COLO829 (cell line): ENCODE measurements at places on chromosomes 3 and 15.

- DNase-seq, result no peak
Measured at GRCh38 chr3:11351451-11351850, 79.3 kb downstream of the ATG7 start.

GRCh38 chr15:39361497-39361896 is 219.4 kb upstream of the THBS1 start:
- DNase-seq, result no peak

DNA sequence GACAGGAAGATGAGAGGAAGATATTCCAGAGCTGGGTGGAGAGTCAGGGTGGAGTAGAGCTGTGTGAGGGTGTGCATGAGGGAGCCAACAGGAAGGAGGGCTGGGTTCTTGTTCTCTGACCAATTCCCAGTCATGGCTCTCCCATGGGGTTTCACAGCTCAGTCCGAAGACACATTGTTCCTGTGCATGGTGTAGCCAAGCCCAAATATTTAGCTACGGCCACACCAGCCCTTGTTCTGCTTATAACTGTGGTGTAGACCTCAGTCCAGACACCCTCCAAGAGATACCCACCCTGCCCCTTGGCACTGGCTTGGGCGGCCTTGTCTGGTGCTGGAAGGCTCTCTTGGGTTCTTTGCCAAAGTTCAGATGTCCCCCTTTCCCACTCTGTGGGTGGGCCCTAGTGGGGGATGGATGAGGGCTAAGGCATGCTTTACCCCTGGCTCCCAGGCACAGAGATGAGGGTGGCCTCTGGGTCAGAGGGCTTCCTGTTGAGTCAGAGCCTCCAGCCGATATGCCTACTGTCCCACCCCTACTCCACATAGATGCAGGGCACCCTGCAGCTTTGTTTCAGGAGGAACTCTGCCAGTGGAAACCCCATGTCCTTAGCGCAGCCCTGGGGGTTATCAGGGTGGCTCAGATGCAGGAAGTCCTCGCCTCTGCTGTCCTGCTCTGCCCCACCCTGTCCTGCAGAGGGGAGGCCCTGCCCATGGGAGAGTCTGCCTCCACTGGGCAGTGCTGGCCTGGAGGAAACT is 271.2 kb upstream of the CTDSPL start:
- DNase-seq, result no peak

- DNase-seq, result no peak
Measured at GRCh38 chr3:170631755-170632488, 46.0 kb upstream of the SLC7A14 start.

- no peak for DNase-seq
Measured at GRCh38 chr3:127844326-127844942, 22.1 kb upstream of the MGLL start.

- DNase-seq, result no peak
Measured at GRCh38 chr3:84960581-84960980, 1.8 kb downstream of the CADM2 start.

DNA sequence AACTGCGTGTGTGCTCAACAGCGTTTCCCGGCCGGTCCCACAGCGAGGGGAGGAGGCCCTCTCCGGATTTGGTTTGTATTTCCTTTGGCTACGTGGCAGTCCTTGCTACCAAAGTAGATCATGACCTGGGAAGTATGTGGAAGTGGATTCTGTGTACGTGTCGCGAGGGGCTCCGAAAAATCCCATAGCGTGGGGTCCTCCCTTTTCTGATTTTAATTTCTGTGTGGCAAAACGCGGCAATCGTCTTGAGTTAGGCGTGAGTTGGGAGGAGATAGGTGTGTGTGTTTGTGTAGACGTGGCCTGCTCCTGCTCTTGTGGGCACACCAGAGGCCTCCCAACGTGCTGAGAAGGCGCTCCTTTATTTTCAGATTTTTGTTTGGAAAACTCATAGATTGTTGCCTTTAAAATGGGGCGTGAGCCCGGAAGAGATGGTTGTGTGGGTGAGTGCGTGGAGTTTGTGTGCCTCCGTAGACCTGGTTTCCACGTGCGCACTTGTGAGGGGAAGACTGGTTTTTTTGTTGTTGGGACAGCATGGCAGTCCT is 1.2 kb downstream of the TRIM71 start:
- no peak for DNase-seq

DNA sequence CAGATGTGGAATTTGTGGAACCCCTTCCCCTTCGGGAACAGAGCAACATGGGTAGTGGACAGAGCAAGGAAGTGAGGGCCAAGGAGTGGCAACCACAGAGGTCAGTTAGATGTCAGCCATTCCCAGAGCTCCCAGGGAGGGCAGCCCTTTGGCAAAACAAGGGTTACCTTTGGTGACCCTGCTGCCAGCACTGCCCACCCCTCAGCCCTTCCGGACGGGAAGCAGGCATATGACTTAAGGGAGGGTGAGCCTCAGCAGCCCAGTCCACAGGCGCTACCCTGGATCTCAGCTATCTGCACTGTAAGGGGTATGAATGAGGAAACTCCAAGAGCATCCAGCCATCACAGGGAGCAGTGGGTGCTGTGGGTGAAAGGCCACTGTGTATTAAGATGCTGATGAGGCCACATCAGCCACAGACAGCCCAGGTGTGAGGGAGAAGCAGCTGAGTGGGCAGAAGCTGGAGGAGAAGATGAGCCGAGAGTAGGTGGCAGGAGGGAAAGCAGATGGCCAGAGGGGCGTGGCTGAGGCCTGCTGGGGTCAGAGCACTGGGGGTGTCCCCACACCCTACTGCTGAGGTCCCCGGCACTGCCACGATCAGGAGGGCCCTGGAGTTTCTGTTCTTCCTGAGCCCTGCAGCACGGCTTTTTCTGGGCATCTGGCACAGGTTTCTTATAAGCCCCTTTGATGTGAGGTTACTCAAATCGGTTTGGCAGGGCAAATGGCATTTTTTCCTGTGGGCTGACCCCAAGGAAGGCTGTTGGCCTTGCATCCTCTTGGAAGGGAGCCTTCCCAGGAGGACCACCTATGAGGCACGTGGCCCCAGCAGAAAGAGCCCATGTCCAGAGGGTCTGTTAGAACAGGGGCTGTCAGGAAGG is 6.2 kb downstream of the PLA2G4D start:
- no peak for DNase-seq

DNA sequence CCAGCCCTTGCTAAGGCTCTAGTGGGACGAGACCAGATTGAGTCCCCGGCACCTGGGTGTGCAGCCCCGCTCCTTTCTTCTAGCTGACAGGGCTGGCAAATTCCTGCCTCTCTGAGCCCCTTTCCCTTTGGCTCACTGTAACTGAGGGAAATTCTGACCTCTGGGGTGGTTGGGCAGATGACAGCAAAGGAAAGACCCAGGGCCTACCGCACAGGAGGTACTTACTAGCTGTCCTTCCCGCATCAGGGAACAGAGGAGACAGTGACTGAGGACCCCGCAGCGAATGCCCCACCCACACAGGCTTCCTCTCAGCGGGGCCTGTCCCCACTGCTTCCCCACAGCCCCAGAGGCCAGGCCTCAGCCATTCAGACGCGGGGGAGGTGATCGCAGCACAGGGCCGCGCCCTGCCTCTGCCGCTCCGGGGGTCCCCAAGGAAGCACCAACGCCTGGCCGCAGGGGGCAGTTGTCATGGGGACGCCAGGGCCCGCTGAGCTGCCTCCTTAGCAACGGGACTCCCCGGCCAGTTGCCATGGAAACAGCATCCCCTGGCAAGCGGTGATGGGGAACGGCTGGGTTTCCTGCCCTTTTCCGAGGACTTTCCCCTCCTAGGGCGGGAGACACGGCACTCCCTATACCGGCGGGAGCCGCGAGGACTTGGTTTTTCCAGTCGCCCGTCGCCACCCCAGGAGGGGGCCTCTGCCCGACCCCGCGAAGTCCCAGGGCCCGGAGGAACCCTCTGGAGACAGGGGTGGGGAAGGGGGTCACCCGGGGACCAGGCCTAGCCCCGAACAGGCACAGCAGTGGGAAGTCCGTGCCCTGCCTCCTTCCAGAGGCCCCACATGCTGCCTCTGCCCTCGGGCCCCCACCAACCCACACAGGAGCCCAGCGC is 50.1 kb downstream of the HCN4 start:
- no peak for DNase-seq

- no peak for DNase-seq
Measured at GRCh38 chr3:77871436-77871835, 831.5 kb downstream of the ROBO2 start.

DNA sequence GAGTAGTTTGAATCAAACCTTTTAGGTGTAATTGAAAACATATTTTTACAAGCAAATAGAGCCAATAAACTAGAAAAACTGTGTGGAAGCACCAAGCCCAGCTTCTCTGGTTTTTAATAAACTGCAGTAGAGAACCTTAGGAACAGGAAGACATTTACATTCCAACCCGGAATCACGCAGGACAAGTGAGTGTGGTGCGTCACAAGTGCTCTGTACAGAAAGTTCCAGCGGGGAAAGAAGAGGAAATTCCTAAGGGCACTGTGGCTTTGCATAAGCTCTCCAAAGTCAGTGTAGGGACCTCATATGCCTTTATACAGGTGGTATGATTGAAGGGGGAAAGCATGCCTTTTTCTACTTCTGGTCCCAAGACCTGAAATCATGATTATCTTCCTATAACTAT is 21.6 kb downstream of the COL8A1 start:
- no peak for DNase-seq

DNA sequence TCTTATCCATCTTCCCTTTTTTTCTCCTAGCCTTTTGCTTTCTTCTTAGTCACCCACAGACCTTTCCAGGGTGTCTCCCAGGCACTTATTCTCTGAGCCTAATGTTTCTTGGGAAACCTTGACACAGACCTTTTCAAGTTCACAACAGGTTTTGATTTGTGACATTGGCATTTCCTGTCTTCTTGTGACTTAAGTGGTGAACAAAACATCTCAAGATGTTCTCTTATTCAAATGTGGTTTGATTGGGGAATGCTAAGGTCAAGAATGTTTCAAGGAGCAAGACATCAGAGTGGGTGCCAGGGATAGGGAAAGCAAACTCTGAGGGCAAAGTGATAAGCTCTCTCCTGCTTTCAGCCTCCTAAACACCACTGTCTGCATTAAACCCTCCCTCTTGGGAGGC is 68.2 kb upstream of the GSK3B start:
- no peak for DNase-seq

DNA sequence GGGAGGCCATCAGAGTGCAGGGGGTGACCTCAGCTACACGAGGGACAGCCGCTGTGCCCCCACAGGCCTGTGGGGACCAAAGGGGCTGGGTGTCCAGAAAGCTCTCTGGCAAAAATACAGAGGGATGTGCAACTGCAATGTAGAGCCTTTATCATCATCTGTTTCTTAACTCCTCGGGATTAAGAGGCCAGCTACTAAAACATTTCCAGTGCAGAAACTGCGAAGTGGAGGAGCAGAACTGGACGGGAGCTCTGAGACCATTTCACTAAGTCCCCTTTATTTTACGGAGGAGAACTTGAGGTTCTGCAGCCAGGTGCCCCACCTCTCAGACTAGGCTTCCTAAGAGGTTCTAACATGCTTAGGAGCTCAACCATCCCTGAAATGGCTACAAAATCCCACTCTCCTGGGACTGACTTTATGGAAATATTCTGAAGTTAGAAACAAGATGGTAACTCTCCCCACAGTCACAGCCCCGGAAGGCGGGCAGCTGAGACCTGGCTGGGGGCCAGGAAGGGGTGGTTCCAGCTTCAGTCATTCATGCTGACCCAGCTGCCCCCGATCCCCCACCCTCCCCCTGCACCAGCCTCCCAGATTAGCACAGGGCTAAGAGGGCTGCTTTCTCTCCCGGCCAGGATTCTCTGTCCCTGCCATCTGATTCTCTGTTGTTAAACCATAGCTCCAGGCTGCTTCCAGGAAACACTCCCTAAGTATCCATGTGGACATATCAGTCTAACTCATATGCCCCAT is 40.3 kb downstream of the UMPS start:
- DNase-seq, result peak; percentile 37

DNA sequence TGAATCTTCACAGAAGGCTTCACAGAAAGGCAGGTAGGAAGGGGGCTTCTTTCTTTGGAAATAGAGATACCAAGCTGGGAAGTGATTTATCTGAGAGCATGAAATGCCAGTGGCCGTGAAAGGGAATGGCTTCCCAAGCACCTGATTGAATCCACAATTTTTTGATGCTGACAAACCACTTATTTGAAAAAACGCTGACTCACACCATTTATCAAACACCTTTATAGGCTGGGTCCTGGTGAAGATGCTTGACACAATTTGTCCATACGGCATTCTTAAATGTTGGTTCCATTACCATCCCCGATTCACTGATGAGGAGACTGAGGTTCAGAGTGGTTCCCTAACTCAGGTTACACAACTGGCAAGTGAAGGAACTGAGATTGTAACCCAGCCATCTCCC is 64.1 kb upstream of the POMGNT2 start:
- no peak for DNase-seq

DNA sequence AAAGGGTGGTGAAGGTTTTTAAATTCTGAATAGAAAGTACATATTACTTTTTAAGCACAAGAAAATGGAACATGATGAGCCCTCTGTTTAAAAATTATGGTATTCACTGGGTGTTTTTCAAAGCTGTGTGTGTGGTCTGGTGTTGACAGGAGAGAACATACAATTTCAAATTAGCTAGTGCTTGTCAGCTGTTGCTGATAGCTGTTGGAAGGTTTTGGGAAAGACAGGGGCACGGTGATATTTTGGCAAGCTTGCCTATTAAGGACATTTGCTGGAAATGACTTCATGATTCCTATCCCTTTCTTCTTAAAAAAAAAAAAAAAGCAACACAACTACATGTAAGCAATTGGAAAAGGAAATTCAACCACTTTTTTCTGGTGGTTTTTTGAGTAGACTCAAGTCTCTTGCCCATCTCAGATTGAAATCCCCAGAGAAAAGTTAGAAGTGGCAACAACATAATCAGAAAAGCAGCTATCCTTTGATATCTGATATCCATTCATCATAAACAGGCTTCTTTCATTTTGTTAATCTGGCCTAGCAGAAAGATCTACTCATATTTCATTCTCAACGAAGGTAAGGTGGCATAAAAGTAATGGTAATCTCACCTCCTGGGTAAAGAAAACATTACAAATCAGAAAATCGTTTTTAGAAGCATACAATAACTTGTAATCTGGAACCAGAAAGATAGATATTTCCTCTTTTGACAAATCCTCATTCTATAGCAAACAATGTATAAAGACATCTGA is 130.0 kb downstream of the RBMS3 start:
- no peak for DNase-seq

DNA sequence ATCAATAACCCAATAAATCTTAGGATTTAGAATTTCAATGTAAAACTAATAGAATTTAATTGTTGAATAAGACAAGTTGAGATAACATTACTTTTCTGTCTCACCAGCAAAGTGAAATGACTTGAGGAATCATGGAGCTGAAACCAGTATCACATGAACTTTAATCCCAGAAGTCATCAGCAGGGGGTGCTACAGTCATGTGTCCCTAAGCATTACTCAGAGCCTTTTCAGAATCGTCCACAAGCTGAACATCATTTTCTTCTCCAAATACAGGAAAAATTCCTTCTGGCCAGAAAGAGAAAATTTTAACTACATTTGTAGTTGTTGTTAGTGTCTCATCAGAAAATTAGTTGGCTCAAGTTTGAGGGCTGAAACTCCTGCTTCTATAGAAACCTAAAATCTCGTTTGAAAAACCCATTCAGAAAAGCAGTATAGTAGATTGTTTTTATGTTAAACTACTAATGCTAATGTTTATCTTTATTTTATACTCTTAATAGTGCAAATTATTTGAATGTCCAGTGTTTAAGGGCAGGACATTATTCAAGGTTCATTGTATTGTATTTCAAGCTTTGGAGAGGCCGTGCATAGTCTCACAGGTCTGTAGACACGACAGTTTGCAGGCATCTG is 384.1 kb downstream of the PLOD2 start:
- DNase-seq, result peak; percentile 68

GRCh38 chr3:152564459-152564858 is 270.5 kb upstream of the P2RY1 start:
- DNase-seq, result no peak

- no peak for DNase-seq
Measured at GRCh38 chr3:69445498-69445897, 59.6 kb upstream of the FRMD4B start.
